Fibroblast of lung (primary cell): ENCODE measurements at places on chromosomes 4 and X. TPM values are rescaled to one million over a fixed set of nuclear protein-coding genes. Genes with fewer than 3 reads are reported as not detected.

Gene TGIF2LX
- not detected in 2 replicates for total RNA-seq

DNA sequence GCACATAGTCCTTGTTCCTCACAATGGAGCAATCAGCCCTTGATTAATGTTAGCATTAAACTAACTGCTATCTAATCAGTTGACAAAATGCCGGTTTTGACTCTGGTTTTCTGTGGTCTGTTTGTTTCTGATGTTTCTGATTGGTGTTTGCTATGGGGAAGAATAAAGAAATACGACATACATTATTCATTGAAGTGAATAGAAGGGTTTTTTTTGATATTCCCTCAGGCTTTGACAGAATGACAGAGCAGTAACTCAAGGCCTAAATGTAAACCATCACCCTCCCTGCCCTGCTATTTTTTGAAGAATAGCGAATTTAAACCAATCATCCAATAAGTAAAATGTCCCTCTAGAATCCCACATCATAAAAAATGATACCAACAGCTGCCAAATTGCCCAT, 65.5 kb upstream of the HS3ST1 start:
- DNase-seq: no peak

DNA sequence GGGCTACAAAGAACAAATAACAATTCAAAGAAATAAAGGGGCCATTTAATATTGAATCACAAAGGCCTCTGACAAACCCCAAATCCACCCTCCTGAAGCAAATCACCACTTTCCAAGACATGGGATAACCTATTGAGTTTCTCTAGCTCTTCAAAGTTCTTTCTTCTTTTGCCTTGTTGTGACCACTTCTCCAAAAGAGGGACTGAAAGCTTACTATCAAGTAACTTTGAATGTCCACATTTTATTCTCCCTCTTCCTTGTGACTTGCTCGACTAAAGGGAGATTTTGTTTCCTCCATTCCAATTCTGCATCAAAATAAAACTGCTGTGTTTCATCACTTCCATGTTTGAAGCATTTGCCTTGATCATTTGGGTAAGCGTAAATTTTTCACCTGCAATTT, 166.6 kb upstream of the SLC7A11 start:
- DNase-seq: no peak

Gene PRDM8
- 2.6 and 8.8 TPM in 2 replicates for total RNA-seq

Gene OPRPN
- total RNA-seq: not detected in 2 replicates

DNA sequence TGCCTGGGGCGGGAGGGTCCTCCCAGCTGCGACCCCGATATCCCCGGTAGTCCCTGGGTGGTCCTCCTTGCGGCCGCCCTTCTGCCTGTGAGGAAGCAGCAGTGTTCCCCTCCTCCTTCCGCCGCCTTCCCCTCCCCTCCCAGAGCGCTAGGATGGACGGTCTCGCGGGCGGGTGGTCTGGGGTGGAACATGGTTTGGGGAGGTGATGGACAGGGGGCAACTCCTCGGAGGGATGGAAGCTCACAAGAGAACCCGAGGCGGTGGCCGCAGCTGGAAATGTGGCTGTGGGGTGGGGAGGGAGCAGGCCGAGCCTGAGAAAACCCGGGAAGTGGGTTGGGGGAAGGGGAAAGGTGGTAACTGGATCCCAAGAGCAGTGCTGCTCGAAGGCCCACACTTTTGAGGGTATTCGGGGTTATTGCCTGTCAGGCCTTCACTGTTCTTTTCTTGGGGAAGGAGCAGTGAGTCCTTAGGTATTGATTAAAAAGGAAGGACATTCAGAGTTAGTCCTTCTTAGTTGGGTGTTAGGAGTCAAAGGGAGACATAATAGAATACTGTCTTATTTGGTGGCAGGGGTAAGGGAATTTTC, 581 bp downstream of the UBE2K start:
- peak; percentile 42 for DNase-seq

DNA sequence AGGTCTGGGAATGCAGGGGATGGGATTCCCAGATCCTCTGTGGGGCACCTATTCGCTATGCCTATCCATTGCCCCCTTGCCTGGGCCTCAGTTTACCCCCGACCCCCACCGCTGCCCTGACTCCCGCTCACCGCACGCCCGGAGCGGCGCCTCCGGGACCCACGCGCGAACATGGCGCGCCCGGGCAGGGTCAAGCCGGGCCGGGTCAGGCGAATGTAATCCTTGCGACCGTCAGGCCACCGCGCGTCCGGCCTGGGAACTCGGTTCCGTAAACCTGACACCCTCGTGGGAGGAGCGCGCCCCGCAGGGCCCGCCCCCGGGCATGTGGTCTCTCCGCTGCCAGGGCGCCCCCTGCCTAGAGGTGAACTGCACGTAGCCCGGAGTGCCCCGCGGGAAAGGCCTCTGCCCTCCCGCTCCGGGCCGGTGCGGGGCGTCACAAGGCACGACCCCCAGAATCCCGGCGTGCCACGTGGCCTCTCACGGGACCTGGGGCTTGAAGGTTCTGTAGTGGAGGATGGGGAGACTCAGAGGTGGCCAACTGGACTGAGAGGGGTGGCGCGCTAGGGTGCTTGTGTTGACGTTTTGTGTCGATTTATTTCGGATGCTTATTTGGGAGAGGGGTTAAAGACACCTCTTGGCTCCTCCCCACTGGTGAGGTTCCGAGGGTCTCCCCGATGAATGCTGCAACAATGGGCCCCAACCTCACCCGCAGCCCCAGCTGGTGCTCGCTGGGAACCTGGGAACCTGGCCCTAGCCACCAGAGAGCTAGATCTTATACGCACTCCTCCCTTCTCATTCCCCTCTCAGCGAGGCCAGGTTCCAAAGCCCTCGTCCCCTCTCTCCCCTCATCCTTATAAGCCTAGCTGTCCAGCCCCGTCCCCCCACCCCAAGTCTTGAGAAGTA, at the start of gene PRICKLE3:
Gene PRICKLE3, minus strand, starts transcription at position 249 of the 903 bp plus-strand sequence. Its CDS starts 76 bp downstream, at position 173.
- peak; percentile 38 for DNase-seq

GRCh38 chr4:92864096-92864495, 560.3 kb downstream of the GRID2 start:
- no peak for DNase-seq

- peak; percentile 75 for DNase-seq
These were observed 283.2 kb upstream of the CPEB2 start for GRCh38 chr4:14719053-14719452.
